Stimulated activated CD4-positive, alpha-beta T cell treated with anti-CD3 and anti-CD28 coated beads, Interleukin-12 subunit alpha, Interleukin-12 subunit beta, amount 100 ng/mL, for 48 hours (primary cell): ENCODE measurements at places on chromosomes 3 and 15.

GRCh38 chr15:47965297-47965696 is 155.5 kb upstream of the SLC24A5 start:
- DNase-seq: no peak

- no peak for DNase-seq
These were observed 105.2 kb upstream of the RNF7 start for GRCh38 chr3:141632779-141633374.

GRCh38 chr3:4736284-4736861 is 242.9 kb upstream of the BHLHE40 start:
- no peak for DNase-seq

GRCh38 chr3:190436331-190436730 is 13.4 kb downstream of the TMEM207 start:
- no peak for DNase-seq

GRCh38 chr3:27721717-27722564 is at the start of gene EOMES:
Gene EOMES (minus strand): TSS chr3:27722323. CDS start chr3:27722294, 29 bp downstream.
- peak; percentile 53 for DNase-seq
